ENCODE measurements at places on chromosomes 16 and 17.

DNA sequence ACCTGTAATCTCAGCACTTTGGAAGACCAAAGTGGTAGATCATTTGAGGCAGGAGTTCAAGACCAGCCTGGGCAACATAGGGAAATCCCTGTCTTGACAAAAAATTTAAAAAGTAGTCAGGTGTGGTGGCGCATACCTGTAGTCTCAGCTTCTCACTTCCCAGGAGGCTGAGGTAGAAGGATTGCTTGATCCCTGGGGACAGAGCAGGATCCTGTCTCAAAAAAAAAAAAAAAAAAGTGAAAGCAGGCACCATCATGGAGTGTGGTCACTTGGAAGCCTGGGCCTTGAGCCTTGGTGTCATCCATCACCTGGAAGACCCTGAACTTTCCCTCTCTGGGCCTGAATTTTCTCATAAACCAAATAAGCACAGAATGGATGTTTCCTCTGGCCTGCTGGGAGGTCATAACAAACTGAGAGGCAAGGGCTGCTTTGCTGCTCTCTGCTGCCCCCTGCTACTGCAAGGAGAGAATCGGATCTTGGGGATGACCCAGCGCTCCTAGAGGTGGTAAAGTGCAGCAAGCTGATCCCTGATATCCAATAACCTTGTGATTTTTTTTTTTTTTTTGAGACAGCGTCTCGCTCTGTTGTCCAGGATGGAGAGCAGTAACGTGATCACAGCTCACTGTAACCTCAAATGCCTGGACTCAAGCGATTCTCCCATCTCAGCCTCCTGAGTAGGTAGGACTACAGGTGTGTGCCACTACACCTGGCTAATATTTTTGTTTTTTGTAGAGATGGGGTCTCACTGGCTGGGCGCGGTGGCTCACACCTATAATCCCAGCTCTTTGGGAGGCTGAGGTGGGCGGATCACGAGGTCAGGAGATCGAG is 75.9 kb upstream of the RNU2-1 start:
- DNase-seq = no peak

DNA sequence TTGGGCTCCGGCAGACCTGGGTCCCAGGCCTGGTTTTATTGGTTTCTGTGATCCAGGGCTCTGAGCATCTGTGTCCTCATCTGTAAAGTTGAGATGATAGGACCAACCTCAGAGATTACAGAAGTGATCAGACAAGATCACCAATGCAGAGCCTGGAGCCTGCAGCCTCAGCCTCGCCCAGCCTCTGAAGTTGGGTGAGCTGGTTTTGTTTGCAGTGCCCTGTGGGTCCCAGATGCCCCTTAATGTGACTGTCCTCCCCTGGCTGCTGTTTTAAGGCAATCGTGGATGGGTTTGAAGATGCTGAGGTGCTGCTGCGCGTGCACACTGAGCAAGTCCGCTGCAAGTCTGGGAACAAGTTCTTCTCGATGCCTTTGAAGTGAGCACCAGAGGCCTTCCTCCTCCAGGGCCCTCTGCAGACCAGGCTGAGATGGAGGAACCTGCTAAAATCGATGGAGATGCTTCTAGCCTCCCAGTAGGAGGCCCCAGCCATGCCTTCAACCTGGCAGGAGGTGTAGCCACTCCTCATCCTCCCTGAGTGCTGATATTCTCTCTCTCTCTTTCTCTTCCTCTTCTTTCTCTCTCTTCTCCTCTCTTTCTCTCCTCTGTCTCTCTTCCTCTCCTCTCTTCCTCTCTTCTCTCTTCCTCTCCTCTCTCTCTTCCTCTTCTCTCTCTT is 5.6 kb upstream of the MMP15 start:
- no peak for DNase-seq

DNA sequence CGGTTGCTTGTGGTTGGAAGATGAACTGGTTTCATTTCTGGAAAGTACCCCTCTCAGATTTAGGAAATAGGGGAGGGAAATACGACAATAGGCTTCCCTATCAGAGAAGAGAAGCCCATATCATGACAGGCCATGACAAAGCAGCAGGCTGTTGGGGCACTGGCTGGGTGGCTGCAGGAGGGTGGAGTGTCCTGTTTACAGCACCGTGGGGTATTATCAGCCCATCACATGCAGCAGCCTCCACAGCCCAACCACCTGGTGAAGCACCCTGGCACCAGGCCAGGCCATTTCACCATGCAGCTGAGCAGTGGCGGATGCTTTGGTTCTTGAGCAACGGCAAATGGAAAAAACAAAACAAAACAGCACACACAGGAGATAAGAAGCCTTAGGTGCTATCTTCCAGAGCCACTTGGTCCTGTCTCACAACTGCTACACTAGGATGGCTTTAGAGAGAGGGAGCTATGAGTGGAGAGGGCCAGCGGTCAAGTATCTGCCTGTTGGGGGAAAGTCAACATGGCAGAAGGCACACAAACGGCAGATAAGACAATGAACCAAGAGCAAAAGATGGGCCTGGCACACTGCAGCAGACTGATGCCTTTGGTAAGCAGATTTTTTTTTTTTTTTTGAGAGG is 24.2 kb downstream of the FAM117A start:
- DNase-seq = peak; percentile 25

GRCh38 chr16:61465285-61465684 is 571.0 kb downstream of the CDH8 start:
- no peak for DNase-seq

- no peak for DNase-seq
Observed at GRCh38 chr17:68197997-68198930, 49.6 kb upstream of the AMZ2 start.

DNA sequence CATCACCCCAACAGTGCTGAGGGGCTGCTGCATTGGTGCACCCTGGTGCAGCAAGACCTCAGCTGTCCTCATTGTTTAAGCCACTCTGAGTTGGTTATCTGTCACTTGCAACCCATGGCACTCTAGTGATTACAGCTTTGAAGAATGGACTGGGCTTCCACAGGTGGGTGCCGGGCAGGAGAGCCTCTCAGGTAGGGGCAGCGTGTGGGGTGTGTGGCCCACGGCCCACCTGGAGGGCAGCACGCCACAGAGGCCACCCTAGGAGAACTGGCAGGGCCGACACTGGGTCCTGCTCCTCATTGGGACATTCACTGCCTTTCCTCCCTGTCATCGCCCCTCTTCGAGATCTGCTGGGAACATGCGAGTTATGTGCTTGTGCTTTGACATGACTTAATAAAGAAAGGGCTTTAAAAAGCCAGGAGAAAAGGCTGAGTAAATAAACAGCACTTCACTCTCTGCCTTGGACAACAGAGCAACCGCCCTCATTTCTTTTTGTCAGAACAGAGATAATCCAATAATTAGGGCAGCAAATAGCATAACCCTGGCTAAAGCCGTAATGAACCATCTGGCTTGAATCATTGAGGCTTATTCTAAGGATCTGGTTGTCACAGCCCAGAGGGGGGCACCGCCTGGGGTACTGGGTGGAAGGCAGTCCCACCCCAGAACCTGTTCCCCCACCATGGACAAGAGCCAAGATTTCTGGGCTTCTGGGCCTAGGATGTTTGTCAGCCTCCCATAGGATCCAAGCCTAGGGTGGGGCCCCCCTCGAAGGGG is 3.0 kb downstream of the DOC2B start:
- no peak for DNase-seq

DNA sequence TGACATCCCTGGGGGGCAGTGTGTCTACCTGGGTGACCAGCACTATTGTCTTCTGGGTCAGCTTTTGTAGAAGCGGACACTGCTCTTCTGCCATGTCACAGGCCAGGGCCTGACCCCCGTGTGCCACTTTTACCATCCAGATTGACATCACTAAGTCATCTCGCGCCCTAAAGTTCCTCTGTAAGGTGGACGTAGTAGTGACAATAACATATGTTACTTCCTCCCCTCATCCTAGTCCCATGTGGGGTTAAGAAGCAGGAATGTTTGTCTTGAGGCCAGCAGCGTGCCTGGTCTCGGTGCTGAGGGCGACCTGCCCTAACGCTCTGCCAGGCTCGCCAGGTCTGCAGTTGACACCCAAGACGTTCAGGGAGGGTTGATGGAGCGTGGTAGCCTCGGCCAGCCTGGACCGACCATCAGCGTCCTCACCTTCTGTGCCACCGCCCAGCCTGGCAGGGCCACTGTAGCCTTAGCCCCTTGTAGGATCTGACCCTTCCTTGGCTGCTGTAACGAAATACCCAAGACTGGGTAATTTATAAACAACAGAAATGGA is 20.7 kb downstream of the GAA start:
- no peak for DNase-seq

- no peak for DNase-seq
Observed at GRCh38 chr16:1537763-1538289, 4.4 kb downstream of the TMEM204 start.

- no peak for DNase-seq
Observed at GRCh38 chr17:82892899-82893565, 53.2 kb upstream of the ZNF750 start.

GRCh38 chr17:42517516-42517915 is 18.5 kb upstream of the NAGLU start:
- DNase-seq = peak; percentile 70

- DNase-seq = peak; percentile 89
Observed at GRCh38 chr16:49021136-49021535, 260.5 kb downstream of the CBLN1 start.

- no peak for DNase-seq
Observed at GRCh38 chr16:49959552-49960277, 65.3 kb upstream of the CNEP1R1 start.

GRCh38 chr16:84024854-84025253 is 17.7 kb downstream of the SLC38A8 start:
- no peak for DNase-seq

DNA sequence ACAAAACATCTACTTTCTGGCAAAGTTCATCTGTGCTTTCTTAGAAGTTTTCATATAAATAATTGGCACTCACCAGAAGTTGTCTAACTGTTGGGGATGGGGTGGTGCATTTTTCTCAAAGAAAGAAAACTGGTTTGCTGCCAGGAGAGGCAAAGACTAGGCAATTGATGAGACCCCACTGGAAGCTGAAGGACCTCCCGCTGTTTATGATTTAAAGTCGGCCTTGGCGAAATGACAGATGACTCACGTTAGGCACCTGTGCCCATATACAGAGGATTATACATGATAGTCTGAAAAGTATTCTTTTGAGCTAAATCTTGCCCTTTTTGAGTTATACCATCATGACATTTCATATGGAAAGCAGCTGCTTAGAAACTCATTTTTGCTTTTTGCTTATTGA is 193.0 kb upstream of the ZFHX3 start:
- no peak for DNase-seq

DNA sequence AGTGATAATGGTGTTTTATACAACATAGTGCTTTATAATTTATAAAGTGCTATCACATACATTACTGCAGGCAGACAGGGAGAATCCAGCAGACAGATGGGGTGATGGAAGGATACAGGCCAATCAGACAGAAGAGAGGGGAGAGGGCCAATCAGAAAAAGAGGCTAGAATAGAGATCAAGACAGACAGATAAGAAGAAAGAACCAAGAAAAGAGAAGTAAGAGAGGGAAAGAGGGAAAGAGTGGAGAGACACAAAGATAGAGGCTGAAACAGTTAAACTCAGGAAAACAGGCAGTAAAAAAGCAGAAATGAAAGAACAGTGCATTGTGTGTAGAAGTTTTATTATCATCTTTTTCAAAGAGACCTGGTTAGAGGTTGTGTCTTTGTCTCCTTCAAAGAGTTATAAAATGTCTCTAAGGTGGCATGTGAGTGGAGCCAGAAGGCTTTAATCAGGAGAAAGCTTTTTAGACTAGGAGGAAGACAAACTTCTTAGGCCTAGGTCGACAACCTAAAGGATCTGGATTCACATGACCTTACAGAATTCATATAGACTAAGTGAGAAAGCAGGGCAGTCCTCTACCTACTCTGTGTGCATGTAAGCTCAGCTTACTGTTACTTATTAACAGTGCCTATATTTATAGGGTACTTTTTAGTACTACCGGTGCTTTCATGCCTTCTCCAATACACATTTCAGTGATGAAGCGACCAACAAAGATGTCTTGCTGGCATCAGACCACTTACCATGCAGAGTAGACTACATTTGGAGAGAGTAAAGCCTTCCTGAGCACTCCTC is 8.3 kb upstream of the CHD3 start:
- DNase-seq = no peak

GRCh38 chr16:25893332-25893731 is 201.6 kb downstream of the HS3ST4 start:
- no peak for DNase-seq

GRCh38 chr16:2985462-2985861 is 5.2 kb upstream of the PKMYT1 start:
- DNase-seq = no peak

GRCh38 chr16:89572485-89573205 is 2.9 kb upstream of the CPNE7 start:
- DNase-seq = no peak

DNA sequence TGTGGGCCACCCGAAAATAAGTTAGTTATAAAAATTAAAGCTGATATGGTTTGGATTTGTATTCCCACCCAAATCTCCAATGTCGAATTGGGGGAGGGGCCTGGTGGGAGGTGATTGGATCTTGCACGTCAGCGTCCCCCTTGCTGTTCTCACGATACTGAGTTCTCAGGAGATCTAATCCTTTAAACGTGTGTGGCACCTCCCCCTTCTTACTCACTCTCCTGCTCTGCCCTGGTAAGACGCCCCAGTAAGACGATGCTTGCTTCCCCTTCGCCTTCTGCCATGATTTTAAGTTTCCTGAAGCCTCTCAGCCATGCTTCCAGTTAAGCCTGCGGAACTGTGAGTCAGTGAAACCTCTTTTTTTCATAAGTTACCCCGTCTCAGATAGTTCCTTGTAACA is 35.4 kb downstream of the SYCE1L start:
- DNase-seq = peak; percentile 38

- no peak for DNase-seq
Observed at GRCh38 chr17:76142585-76143041, 1.6 kb upstream of the FOXJ1 start.

GRCh38 chr16:10970065-10970464 is 25.7 kb downstream of the CLEC16A start:
- no peak for DNase-seq

DNA sequence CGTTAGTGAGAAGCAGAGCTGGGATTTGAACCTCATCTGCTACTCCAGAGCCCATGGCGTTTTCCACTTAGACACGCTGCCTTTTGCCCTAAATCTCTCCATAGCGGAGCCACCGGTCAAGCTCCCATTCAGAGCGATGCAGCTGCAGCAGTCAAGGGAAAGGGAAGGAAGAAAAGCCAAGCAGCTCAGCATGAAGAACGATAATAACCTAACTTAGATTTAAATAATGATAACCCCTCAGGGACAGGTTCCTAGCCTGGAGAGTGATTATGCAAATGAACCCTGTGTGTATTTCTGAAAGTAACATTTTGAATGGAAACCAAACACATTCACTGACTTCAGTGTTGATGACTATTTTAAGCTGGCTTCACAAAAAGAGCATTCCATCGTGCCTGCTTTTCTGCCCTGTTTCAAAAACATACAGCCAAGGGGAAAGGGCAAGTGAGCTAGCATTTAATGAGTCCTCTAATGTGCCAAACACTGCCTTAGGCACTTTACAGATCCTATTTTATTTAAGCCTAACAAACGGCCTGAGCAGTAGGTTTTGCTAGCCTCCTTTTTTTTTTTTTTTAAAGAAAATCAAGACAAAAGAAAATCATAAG is 798.3 kb downstream of the CDH8 start:
- no peak for DNase-seq

GRCh38 chr16:9338510-9338909 is 247.1 kb downstream of the HAPSTR1 start:
- no peak for DNase-seq

- DNase-seq = no peak
Observed at GRCh38 chr16:85902366-85903155, 3.6 kb downstream of the IRF8 start.

- DNase-seq = no peak
Observed at GRCh38 chr17:19320876-19321275, 41.6 kb downstream of the B9D1 start.

GRCh38 chr17:45225964-45226530 is 4.4 kb downstream of the FMNL1 start:
- DNase-seq = peak; percentile 15

Data from renal cortical epithelial cell (primary cell).